ENCODE measurements at places on chromosomes 7 and 10.
A peak's percentile ranks its signal among the peaks of the same experiment; 100 is the strongest.

DNA sequence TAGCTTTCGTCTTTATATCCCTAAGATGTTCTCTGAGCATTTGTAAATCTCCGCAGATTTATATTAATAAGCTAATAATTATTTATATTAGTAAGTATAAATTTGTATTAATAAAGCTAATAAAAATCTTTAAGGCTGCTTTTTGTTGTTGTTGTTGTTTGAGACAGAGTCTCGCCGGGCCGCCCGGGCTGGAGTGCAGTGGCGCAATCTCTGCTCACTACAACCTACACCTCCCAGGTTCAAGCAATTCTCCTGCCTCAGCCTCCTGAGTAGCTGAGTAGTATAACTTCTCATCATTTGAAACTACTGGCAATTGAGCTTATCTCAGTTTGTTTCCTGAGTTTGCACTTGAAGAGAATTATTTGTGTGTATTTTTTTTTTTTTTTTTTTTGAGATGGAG lies 5.1 kb upstream of the ZRANB1 start:
- no peak for DNase-seq

- no peak for DNase-seq
Measured at GRCh38 chr7:86667732-86668131, 24.0 kb downstream of the GRM3 start.

- DNase-seq: no peak
Measured at GRCh38 chr7:55073051-55073511, 54.3 kb downstream of the EGFR start.

DNA sequence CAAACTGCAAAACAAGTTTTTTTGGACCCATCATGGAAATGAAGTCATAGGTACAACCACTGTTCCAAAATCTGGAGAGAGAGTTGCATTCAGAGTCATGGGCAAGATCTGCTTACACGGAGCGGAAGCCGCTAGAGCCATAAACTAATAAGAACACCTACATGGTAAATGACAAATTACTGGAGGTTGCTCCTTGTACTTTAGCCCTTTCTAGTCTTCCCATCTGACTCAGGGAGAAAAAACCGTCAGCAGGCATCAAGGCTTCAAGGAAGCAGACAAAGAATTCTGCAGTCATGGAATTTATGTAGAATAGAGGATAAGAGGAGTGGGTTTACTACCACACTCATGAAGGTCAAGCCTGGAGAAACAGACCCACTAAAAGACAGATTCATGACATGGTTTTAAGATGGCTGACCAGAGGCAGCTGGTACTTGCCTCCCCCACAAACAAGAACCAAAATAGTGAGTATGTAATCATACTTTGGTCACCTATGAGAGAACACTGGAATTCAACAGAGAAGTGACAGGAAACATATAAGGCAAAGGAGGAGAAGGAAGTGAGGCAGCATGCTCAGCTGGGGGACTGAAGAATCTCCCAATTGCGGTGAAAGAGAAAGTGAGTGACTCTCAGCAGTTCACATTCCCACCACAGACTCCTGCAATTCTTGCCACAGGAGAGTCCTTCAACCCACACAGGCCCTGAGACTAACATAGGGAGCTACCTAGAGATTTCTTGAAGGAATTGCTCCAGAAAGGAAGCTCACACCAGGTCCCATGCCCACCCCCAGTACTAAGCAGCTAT lies 42.4 kb upstream of the ASAH2 start:
- no peak for DNase-seq

GRCh38 chr10:98414932-98415730 lies at the start of gene PYROXD2:
TSS of gene PYROXD2 (minus strand) at chr10:98415182. CDS start at chr10:98415135, 47 bp downstream.
- DNase-seq: peak; percentile 96

- DNase-seq: peak; percentile 1
Measured at GRCh38 chr7:98697083-98697482, 80.0 kb downstream of the NPTX2 start.

DNA sequence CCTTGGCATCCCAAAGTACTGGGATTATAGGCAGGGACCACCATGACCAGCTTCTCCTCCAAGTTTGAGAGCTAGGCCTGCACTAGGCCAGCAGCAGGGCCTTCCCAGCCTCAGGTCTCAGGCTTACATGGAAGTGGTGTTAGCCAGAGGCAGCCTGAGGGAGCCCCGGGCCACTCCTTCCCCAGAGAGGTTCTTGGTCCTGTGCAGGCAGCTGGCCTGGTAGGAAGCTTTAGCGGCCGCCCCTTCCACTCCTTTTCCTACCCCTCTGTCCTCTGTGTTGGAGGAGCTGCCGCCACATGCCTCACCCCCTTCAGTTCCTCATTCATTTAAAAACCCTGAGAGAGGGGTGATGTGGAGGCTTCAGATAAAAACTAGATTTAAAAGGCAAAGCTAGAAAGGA lies 40.3 kb downstream of the TSPAN15 start:
- peak; percentile 44 for DNase-seq

- no peak for DNase-seq
Measured at GRCh38 chr7:126394406-126394805, 858.3 kb downstream of the GRM8 start.

DNA sequence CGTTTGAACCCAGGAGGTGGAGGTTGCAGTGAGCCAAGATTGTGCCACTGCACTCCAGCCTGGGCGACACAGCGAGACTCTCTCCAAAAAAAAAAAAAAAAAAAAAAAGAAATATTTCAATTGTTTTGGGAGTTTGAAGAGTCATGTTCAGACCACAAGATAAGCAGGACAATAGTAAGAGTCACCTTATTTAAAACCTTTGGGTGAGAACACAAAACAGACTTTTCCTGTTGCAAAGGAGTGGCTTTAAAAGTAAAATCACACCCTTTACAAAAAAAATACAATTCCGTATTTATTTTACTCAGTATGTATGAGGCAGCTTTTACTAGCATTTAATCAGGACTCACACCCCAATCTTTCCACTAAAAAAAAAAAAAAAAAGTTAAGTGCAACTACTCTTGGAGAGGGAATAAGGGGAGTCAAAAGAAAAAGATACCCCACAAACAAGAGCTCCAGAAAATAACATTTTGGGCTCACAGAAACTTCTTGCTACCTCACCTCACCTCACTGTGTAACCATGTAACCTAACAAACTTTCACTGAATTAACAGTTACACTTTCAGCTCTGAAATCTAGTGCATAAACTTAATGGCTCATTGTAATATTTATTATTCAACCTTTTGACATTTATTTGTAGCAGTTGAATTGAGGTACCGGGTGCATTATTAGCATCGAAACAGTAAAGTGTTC lies 11.2 kb downstream of the SKIDA1 start:
- no peak for DNase-seq

DNA sequence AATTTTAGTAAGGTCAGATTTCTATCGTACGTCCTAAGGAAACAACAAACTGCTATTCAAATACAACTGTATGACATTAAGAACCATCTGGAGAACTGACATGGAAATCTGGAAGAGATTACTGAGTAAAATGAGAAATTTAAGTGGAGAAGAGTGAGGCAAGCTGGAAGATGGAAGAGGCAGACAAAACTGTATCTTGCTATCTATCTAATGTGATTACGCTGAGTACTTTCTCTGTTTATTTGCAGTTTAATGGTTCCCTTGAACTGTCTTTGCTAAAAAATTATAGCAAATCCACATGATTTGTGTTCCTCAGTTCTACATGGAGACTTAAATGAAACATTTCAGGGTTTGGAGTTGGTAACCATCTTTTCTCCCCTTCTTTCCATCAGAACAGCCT lies 927.1 kb upstream of the MBL2 start:
- no peak for DNase-seq

GRCh38 chr10:101041252-101041761 lies 10.3 kb downstream of the SFXN3 start:
- peak; percentile 91 for DNase-seq

- no peak for DNase-seq
Measured at GRCh38 chr10:57247271-57247670, 886.2 kb upstream of the ZWINT start.

DNA sequence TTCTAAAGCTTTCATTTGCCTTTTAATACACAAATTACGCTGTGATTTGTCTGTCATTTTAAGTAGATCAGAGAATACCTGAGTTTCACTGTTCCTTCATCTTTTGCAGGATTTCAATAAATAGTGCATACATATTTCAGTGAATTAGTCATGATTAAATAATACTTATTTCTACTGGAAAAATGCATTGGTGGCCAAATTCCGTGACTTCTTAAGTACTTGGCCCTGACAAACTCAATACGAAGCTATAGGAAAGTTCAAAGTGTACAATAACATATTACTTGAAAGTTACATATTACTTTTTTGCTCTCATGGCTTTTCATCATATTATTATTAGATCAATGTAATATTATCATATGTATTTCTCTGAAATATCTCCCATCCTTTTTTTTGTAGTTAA lies 16.1 kb upstream of the PLXDC2 start:
- no peak for DNase-seq

- DNase-seq: no peak
Measured at GRCh38 chr7:99733448-99733847, 1.5 kb downstream of the CYP3A7 start.

DNA sequence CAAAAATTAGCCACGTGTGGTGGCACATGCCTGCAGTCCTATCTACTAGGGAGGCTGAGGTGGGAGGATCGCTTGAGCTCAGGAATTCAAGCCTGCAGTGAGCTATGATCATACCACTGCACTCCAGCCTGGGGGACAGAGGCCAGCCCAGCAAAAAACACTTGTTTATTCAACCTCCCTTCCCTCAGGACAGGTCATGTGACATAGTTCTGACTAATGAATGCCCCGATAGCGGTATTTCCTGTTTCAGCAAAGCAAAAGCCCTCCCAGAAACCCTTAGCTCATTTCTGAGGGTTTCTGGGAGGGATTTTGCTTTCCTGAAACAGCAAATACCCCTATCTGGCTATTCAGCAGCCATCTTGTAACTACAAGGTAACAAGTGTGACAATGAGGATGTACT lies 157.1 kb downstream of the GATA3 start:
- no peak for DNase-seq

DNA sequence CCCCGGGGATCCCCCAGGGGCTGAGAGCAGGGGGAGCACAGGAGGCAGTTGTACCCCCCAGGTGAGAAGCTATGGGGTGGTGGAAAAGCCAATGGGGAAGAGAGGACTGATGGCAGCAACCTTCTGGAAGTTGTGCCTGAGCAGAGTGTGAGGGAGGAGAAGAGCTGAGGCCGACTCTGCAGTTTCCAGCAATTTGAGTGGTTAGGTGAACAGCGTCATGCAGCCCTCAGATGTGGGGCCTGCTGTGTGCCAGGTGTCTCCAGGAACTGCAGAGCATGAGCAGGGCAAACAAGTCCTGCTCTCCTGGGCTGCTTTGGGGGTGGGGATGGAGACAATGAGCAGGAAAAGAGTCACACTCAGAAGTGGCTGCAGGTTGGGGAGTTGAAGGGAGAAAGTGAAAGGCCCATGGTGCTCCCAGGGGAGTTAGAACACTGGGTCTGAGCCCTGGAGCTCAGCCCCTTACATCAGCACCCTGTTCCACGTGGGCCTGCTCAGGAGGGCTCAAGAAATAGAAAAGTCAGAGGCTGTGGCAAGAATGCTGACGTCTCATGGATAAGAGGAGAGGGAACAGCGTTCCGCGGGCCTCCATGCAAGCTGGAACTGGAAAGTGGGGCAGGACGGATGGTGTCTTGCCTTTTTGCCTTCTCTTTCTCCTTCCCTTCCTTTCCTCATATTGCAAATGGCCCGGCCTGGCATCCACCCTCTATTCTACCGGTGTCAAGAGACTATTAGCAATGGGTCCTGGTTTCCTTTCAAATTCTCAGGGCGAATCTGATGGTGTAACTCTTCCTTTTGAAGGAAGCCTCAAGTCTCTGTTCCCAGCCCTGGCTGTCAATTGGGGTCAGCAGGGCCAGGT lies 4.0 kb upstream of the AFAP1L2 start:
- no peak for DNase-seq

DNA sequence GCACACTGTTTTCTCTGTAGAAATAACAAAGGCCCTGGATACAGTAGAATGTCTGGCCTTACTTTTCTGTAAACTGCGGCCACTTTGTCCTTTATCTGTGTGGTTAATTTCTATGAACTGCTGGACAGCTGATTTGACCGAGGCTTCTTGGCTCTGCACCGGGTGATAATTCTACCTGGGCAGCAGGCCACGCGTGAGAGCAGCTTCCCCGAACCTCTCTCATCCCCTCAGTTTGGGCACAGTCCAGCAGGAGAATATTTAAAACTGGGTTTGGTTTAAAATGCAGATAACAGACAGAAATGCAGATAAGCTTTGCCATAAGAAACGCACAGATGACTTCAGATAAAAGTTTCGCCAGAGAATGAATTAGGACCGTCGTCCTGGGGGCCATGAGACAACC lies 81.0 kb downstream of the CELF2 start:
- no peak for DNase-seq

- DNase-seq: no peak
Measured at GRCh38 chr10:121436630-121437341, 161.5 kb downstream of the FGFR2 start.

- no peak for DNase-seq
Measured at GRCh38 chr10:48331436-48331835, 25.0 kb downstream of the MAPK8 start.

DNA sequence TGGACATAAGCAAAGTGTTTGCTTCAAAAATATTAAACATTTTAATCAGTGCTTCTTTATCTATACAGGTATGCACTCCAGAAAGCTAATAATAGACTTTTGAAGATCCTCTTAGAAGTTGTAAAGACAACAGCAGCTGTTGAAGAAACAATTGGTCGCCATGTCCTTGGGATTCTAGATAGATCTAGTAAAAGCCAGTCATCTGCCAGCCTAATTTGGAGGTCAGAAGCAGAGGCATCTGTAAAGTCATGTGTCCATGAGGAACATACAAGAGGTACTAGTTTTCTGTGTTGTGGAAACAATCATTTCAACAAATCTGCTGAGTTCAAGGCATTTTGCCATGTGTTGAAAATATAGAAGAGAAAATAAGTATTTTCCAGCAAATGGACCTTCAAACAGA lies 89.3 kb downstream of the CYP51A1 start:
- no peak for DNase-seq

DNA sequence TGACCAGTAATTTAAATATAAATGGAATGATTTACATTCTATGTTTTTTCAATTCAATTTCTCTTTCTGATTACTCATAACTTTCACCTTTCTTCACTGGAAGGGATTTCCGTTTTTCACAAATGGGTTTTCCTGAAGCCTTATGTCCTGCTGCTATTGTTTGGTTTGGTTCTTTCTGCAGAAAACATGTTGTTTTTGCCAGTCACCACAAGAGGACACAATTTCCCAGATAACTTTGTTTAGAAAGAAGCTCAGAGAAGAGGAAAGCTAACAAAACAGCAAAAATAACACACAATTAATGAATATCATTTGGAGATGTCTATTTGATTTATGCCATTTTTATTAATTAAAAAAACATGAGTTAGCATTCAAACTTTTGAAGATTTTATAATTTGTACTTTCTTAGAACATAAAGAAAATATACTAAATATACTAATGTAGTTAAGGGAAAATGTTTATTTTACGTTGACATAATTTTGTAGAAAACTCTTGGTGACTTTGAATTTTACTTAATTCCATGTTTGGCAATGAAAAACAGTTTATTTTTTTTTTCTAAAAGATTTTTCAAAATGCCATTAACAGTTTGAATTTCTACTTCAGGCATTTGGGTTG lies 4.6 kb upstream of the TWIST1 start:
- DNase-seq: no peak
